ENCODE measurements at places on chromosomes 3 and 15.

DNA sequence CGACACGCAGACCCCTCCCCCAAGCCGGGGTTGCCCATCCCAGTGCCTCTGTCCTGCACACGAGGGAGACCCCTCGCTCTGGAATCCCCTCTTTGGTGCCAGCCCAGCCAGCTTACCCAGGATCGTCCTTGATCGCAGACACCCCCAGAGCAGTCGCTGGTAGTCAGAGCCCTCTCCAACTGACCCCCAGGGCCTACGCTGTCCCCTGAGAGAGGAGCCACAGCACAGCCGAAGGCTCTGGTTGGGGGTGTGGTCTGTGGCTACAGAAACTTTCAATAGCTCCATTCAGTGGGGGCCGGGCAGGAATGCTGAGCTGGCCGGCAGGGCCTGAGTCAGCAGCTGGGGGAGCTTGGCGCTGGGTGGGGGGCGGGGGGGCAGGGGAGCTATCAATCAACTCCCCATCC, at the start of gene LCTL:
LCTL (minus strand) TSS at position 258 of the 404 bp plus-strand sequence. CDS start 633 bp downstream, outside the sequence.
- no peak for DNase-seq

DNA sequence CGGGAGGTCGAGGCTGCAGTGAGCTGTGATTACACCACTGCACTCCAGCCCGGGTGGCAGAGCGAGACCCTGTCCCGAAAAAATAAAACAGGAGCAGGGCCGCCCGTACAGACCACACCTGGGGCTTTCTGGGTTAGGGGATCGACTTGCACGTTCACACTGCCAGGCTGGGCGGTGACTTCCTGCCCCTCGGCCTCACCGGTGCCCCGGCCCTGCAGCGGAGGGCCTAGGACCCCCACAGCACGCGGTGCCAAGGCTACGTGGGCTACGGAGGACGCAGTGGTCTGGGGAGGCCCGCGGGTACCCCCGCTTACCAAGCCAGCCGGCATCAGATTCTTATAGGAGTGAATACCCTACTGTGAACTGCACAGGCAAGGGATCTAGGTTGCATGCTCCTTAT, 11.6 kb upstream of the TTC14 start:
- DNase-seq = no peak

DNA sequence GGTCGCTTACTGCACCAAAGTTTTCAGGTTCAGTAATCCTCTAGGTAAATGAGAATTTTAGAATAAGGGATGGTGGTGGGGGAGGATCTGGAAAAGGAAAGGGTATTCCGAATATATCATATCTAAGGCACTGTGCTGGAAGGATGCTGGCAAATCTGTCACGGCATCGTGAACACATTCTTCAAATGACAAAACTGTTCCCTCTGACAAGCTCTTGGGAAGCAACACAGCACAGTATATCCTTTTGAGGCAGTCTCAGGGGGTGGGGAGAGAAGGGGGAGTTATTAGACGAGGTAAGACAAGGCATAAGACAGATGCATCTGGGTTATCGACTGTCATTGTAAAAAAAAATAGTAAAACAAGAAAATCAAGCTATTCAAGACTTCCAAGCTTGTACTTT, 289.6 kb upstream of the LRRN1 start:
- DNase-seq = no peak

GRCh38 chr15:71224024-71224423, 108.8 kb downstream of the THSD4 start:
- no peak for DNase-seq

GRCh38 chr3:69568458-69568857, 170.8 kb upstream of the MITF start:
- no peak for DNase-seq

DNA sequence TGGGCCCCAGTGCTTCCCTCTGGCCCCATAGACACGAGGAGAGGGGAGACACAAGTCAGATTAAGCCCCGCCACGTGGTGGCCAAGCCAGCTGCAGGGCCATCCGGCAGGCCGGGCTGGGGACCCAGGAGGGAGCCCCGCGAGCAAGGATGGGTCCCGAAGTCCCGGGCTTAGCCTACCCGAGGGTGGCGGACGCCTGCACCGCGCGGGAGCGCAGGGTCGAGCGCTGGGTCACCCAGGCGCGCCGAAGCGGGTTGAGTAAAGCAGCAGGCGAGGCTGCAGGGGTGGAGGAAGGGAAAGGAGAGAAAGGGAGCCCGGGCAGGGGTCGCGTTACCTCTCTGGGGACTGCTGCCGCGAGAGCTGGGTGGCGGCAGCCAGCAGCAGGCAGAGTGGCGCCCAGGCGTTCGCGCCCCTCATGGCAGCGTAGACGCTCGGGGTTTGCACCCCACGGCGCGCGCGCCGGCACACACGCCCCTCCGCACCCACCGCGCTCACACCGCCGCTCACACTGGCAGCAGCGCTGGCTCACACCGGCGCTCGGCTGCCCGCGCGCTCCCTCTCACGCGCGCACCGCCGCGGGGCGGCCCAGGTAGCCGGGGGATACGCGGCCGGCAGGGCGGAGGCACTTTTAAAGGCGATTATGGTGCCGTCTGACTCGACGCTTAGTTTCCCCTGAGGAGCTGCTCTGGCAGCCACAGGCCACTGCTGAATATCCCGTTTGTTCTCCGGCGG, at the start of gene PCOLCE2:
PCOLCE2 (minus strand) TSS at position 603 of the 731 bp plus-strand sequence; CDS start at position 416, 187 bp downstream.
- peak; percentile 5 for DNase-seq

DNA sequence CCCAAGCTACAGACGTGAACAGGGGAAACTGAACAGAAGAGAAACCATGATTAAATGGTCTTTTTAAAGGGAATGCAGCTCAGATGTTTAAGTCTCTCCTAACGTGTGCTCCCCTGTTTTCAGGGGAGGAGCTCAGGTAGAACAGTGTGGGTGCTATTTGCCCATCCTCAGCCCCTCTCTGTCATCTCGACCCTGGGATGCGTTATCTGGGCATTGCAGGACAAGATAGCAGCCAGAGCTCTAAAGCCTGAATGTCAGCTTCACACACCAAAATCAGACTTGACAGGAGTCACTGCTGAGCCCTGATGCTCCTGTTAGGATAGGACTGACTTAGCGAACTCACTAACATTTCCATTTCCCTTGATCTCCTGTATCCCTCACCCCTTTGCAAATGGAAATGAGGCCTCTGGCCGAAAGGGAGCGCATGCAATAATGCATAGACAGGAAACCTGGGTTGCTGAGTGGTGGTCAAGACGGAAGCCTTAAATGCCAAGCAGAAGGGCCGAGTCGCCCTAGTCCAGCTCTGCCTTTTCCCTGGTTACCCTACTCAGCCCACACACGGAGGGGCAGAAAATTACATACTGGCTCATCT, 234.9 kb upstream of the TPM1 start:
- no peak for DNase-seq

DNA sequence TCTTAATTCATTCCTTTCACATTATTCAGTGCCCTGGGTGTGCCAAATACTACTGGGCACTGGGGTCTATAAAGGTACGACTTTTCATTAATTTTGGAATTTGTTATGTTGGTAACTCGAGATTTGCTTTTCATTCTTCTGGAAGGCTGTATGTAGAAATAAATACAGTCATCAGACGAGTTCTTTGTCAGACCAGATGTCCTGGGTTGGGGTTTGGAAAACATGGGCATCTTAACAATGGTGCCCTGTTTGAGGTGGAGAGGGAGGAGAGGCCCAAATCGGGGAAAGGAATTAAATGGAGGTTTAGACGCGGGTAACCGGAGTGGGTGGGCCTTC, 662 bp upstream of the GLCE start:
- no peak for DNase-seq

DNA sequence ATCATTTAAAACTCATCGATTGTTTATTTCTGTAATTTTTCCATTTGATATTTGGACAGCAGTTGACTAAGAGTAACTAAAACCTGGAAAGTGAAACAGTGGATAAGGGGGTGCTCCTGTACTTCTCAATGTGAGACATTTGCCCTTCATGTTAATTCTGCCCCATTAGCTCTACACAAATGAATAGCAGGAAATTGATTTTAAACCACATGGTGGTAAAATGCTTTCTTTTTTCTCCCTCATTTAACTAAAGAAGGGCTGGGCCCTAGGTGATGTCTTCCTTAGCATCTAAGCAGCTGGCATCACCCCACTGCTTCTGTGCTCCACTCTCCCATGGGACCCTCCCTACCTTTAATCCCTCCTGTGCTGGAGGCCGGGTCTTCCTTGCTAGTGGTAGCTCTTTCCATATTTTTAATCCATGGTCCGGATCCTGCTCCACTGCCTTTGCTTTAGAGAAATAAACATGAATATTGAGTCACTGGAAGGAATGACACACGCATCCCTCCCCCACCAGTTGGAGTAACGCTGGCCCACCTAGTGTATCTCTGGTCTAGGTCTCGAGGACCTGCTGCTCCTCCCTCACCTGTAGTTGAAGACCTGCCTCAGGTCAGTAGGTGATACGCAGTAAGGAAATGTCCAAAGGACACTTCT, 30.2 kb upstream of the LAMP3 start:
- no peak for DNase-seq

- no peak for DNase-seq
Measured at GRCh38 chr15:40829115-40829514, 607 bp upstream of the PPP1R14D start.

DNA sequence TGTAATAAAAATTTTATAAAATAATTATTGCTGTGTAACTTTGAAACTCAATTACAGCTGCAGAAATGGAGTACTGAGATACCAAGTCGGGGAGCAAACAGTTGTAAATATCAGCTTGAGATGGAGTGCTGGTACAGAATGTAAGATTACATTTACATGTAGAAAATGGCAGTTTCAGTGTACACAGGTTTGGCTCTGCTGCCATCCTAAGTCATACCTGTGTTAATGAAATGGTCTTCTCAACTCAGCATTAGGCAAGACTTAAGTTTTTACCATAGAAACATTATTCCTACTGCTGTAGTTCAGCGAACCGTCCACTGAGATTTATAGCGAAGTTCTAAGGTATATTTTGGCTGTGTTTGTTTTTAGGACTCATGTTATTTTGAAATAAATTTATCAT, 110.1 kb upstream of the TBL1XR1 start:
- no peak for DNase-seq

DNA sequence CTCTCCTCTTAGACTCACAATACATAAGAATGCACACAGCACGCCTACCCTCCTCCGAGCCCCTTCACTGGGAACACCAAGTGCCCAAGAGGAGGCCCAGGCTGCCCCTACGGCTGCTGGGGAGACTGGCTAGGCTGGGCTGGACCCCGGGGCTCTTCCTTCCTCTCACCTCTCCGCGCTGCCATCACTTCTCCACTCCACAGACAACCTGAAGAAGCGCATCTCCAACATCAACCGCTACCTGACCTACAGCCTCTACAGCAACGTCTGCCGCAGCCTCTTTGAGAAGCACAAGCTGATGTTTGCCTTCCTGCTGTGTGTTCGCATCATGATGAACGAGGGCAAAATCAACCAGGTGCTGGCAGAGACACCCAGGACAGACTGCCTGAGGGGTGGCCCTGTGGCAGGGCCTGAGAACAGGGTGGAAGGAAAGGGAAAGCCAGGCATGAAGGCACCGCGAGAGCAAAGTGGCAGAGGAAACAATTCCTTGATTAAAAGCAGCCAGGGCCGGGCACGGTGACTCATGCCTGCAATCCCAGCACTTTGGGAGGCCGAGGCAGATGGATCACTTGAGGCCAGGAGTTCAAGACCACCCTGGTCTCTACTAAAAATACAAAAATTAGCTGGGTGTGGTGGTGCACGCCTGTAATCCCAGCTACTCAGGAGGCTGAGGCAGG, 51.6 kb downstream of the SEMA3G start:
- DNase-seq = no peak

DNA sequence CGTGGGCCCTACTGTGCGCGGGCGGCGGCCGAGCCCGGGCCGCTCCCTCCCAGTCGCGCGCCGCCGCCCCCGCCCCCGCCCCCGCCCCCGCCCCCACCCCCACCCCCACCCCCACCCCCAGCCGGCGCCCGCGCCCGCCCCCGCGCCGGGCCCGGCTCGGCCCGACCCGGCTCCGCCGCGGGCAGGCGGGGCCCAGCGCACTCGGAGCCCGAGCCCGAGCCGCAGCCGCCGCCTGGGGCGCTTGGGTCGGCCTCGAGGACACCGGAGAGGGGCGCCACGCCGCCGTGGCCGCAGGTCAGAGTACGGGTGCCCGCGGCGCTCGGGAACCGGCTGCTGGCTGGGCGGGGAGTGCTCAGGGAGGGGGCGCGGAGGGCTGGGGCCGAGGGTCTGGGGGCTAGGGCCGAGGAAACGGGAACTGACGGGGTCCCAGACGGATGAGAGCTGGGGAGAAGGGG, 1.1 kb upstream of the PPARG start:
- DNase-seq = no peak

DNA sequence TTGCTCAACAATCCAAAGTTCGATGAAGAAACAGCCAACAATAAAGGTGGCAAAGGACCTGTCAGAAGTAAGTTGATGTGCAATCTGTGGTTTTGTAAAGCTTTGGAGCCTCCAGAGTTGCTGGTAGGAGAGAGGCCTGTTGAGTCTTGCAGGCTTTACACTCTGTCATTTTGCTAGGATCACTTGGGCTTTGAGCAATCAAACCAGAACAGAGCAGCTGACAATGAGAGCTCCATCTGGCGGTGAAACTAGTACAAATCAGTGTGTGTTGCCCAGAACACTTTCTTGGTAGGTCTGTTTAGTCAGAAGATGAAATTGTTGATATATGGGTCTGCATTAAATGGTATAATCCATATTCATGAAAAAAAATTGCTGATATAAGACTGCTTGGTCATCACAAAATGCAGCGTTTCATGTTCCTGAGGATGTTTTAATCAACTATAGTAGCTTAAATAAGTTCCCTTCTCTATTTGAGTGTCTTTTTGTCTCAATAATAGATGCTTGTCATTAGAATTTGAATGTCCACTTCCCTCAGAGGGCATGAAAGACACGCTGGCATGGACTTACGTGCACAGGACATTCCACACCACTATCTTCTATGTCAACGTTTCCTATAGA, 25.7 kb downstream of the TMOD2 start:
- DNase-seq = peak; percentile 60

- no peak for DNase-seq
Measured at GRCh38 chr3:172929451-172929850, 178.9 kb downstream of the ECT2 start.

GRCh38 chr3:3798631-3799113, 559 bp upstream of the LRRN1 start:
- DNase-seq = no peak

GRCh38 chr15:49645277-49645676, 24.4 kb downstream of the DTWD1 start:
- DNase-seq = no peak

All from activated naive CD4-positive, alpha-beta T cell treated with Interleukin-2 at 50 U/mL for 16 hours (primary cell).